Posterior vena cava (tissue), 2 donors: ENCODE measurements at places on chromosomes 1 and 21. TPM values are rescaled to one million over a fixed set of nuclear protein-coding genes. Genes with fewer than 3 reads are reported as not detected.

DNA sequence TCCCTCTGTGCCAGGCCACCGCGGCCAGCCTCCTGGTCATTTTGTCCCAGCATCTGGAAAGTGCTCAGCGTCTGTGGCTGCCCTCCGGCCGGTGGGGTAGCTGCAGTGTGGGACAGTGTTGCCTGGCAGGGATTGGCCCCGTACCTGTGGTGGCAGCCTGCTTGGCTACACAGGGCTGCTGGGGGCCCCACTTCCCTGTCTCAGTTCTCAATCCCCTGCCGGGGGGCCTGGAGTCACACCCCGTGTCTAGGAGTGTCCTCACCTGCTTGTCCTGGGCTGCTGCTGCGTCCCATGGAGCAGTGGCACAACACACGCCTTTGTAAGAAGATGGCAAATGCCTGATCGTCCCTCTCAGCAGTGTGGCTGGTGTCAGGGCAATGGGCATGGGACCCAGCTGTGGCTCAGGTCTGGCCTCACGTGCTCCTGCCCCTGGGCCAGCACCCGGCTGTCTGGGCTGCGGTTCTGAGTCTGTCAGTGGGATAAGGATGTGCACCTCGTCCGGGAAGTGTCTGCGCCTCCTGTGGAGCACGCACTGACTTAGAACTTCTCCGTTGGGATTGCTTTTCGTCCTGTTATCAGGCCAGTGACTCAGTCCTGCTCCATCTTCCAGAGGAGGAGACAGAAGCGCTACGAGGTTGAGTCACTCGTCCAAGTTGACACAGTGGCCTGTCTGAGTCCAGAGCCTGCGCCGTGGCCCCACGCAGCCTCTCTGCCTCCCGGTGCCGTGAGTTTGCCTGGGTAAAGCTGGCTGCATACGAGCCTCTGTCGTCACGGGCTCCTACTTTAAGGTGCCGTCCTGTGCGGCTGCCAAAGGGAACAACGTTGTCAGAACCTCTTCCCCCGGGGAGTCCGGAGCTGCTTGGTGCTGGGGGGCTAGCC lies 41.0 kb downstream of the CRYAA start:
- peak; percentile 68 for DNase-seq

DNA sequence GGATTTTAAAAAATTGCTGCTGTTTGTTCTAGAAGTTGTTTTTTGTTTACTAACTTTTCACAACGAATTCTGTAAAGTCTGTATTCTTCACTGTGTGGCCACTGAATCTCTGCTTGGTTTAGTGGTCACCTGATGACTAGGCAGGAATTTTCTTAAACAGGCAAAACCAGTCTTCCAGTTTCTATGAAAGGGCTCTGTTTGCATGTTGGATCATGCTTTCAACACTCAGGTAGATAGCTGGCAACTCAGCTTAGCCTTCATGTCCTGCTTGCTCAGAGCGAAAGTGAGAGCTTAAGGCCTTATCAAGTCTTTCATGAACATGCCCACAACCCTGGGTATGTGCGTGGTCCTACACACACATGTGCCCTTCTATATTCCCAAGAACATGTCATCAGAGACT lies 52.4 kb upstream of the CCDC190 start:
- no peak for DNase-seq

GRCh38 chr1:70048336-70049094 lies 156.9 kb downstream of the LRRC40 start:
- no peak for DNase-seq

INTS7 gene
- 8.9 TPM for total RNA-seq

NTMT2 gene
- total RNA-seq = not detected

ACKR1 gene
- total RNA-seq = 110 TPM

DNA sequence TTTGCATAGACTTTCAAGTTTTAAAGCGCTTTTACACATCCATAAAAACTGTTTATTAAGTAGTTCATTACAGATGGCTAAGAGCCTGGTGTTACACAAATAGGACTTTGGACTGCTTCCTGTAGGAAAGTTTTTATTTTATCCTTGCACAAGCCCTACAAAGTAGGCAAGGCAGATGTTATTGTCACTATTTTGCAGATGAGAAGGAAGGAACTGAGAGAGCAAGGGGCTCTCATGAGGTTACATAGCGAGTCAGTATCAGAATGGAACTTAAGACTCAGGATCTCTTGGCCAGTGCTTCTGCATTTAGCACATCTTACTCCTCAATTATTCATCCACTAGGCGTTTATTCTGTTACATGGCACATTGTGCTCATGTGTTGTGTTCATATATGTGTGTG lies 2.6 kb upstream of the MAPKAPK2 start:
- no peak for DNase-seq

- DNase-seq = no peak
Measured at GRCh38 chr1:27548858-27549719, 54.9 kb downstream of the AHDC1 start.

ACP6 gene
- total RNA-seq = 9.0 TPM

GRCh38 chr1:41006942-41007865 lies 14.3 kb downstream of the SLFNL1 start:
- DNase-seq = no peak

- DNase-seq = no peak
Measured at GRCh38 chr1:169879034-169879840, 14.5 kb downstream of the SCYL3 start.

GRCh38 chr1:25820247-25821111 lies 725 bp downstream of the MTFR1L start:
- DNase-seq = no peak

GRCh38 chr1:31939484-31940329 lies 1.5 kb upstream of the PTP4A2 start:
- no peak for DNase-seq

- no peak for DNase-seq
Measured at GRCh38 chr1:14891991-14892390, 261.6 kb upstream of the TMEM51 start.

- peak; percentile 90 for DNase-seq
Measured at GRCh38 chr1:212700892-212701819, 1.5 kb upstream of the BATF3 start.

INSRR gene
- total RNA-seq = 0.23 TPM

- no peak for DNase-seq
Measured at GRCh38 chr21:44929242-44929798, 8.6 kb upstream of the ITGB2 start.

DNA sequence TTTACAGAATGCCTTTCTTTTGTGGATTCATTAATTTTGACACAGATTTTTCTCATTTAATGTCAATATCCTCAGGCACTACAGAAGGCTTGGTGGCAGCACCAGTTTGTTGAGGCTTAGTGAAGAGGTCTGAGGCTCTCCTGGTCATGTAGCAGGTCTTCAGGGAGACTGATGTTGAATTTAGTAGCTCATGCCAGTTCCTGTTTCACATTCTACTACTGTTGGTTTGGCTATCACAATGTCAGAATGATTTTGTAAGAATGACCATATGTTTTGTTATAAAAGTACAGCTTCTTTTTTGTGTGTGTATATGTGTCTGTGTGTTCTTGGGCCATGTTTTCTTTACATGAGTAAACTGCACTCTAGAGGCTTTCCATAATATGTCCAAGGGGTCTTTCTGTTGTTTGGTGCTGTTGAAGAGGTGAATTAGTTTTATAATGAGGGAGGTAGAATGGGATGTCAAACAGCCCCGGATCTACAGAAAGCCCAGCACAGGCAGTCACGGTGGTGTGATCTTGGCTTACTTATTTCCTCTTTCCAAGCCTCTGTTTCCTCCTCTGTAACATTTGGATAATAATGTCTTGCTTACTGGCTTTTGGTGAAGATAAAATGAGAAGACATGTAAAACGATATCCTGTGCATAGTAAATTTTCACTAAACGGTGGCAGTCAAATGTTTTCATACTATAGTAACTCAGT lies 32.0 kb downstream of the C1orf21 start:
- no peak for DNase-seq

SMYD3 gene
- 16.7 TPM for total RNA-seq

DNA sequence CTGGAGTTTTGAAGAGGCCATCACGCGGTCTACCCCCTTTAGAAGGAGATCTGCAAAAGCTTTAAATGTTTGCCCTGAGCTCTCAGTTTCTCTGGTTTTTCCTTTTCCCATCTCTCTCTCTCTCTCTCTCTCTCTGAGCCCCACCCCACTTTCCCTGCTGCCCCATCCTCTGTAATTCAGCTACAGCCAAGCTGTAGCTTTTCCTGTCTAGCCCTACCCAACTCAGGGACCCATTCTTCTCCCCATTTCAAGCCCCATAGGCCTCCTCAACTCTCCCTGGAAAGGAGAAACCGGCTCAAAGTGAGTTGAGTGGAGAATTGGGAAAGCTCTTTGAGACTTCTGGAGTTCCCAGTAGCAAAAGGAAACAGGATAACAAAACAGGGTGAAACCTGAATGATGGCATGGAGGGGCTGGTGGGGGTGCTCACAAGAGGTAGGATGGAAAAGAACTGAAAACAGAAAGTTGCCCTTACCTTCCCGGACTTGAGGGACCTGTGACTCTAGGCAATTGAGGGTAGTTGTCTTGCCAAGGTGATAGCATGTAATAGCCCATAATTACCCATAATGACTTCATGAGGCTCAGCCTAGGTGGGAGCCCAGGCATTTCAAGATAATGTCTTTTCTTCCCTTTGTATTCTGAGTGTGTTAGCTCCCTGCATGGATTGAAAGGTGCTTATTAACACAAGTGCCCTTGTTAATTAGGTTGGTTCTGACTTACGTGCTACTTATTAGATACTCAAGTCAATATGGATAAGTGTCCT lies 84.9 kb downstream of the SLC16A1 start:
- no peak for DNase-seq

DNA sequence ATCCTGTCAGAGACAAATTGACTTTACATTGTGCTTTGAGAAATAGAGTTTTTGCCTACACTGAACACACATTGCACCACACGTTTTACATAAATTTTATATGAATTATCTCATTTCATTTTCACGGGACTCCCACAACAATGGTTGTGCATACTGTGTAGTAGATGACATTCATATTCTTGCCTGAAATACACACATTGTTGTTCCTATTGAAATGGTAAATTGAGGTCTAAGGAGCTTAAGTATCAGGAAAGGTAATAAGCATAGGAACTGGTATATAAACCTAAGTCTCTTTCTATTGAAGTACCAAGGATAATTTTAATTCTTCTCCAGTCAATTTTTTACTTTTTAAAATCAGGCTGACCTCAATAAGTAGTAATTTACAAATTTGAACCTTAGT lies 473.7 kb upstream of the DEPDC1 start:
- DNase-seq = no peak

SPRR2E gene
- total RNA-seq = not detected

HUNK gene
- total RNA-seq = 11.8 TPM

- no peak for DNase-seq
Measured at GRCh38 chr1:70979881-70980280, 67.7 kb downstream of the PTGER3 start.

LCA5L gene
- 1.5 TPM for total RNA-seq

SHISAL2A gene
- total RNA-seq = 0.14 TPM

- DNase-seq = no peak
Measured at GRCh38 chr1:67018574-67018973, 35.4 kb downstream of the SLC35D1 start.

GRCh38 chr1:241536304-241536703 lies 4.1 kb downstream of the KMO start:
- DNase-seq = no peak

LCE1C gene
- total RNA-seq = not detected

TRIM63 gene
- total RNA-seq = 0.29 TPM

GBP4 gene
- total RNA-seq = 5.5 TPM

DNA sequence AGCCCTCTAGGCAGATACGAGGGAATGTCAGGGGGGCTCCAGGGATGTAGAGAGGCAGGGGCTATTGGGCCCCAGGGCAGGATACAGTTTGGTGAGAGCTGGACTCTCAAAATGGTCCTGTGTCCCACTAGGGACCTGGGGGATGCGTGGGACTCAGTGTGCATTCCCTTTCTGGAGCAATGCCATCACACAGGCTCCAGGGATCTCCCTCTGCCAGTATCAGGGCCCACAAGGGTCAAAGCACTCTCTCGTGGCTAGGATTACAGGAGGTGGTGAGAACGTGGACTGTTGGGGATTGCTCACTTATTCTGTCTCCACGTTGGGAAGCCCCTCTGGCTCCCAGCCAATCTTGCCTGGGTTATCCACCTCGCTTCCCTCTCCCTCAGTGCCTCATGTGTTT lies 25.8 kb downstream of the KIAA0319L start:
- no peak for DNase-seq

- no peak for DNase-seq
Measured at GRCh38 chr21:29306920-29307319, 8.2 kb downstream of the BACH1 start.

- no peak for DNase-seq
Measured at GRCh38 chr1:117679868-117680267, 74.0 kb downstream of the TENT5C start.

KCNA2 gene
- total RNA-seq = 1.00 TPM

DNA sequence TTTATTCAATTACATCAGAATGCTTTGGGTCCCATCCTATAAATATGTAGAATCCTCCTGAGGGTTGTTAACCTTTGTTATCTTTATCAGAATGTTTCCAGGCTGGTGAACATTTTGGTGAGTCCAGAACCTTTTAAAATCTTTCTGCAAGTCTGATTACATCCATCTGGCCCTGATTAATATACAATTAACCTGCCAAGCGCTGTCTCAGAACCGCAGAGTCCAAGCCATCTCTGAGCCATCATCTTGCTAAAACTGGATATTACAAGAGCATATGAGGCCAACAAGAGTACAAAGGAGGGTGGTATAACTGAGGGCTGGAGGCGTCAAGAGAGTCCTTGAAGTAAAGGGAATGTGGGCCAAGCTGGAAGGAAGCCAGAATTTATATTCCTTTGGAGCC lies 88.6 kb upstream of the ZC3H11B start:
- DNase-seq = no peak
